Occipital lobe (tissue), 3 donors: ENCODE measurements at places on chromosomes 6 and 20. TPM values are rescaled to one million over a fixed set of nuclear protein-coding genes. Genes with fewer than 3 reads are reported as not detected.

DNA sequence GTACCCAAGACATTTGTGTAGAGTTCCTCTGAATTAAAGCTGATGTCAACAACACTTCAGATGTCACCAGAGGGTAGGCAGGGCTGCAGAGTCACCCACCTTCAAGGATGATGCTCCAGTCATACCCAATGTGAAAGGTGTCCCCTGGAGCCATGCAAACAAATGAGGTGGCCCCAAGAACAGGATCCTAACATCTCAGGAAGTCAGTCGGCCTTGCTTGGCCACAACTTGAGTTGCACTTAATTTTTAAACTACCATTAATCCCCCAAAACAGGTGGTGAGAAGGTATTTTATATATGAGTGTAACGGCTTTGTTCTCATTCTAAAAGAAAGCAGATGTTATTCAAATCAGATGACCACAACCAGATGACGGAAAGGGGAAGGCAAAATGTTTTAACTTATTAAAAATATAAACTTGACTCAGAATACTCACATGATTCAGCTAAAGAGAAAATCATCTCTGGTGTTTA lies 21.1 kb upstream of the SERPINB1 start:
- no peak for DNase-seq

DNA sequence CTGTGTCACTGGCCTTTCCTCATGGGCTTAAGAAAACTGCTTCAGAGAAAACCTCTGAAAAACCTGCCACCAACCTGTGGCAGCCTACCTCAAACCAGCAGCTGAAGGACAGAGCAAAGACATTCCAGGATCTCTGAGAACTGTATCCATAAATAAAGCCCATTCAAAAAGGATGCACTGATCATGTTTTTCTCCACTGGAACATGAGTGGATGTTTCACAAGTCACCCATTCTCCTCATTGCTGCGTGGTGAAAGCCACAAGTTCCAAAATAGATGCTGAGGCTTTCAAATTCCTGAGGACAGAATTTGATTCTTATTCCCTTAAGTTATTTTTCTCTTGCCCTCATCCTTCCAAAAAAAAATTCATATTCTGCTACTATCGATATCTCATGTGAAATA lies 280.6 kb downstream of the KHDC1L start:
- no peak for DNase-seq

DNA sequence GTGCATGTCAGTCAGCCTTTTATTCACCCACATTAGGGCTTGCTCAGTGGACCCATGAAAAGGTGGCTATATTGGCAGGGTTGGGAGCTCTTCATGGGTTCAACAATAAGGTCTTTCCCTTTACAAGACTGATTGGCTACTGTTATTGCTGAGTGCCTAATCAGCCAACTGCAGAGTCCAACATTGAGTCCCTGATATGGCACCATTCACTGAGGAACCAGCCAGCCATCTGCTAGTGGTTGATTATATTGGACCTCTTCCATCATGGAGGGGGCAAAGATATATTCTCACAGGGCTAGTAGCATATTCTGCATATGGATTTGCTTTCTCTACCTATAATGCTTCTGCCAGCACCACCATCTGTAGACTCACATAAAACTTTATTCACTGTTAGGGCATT lies 69.9 kb downstream of the CDKAL1 start:
- no peak for DNase-seq

- DNase-seq: no peak
These were observed 164.4 kb downstream of the CDKAL1 start for GRCh38 chr6:20698675-20699074.

- DNase-seq: peak; percentile 41
These were observed 14.9 kb downstream of the CST3 start for GRCh38 chr20:23622839-23623343.

Gene LRP11
- 35.2 TPM for total RNA-seq
